ENCODE measurements at places on chromosomes 12 and 14.

GRCh38 chr12:131909752-131910219 is 15.4 kb downstream of the ULK1 start:
- no peak for DNase-seq

DNA sequence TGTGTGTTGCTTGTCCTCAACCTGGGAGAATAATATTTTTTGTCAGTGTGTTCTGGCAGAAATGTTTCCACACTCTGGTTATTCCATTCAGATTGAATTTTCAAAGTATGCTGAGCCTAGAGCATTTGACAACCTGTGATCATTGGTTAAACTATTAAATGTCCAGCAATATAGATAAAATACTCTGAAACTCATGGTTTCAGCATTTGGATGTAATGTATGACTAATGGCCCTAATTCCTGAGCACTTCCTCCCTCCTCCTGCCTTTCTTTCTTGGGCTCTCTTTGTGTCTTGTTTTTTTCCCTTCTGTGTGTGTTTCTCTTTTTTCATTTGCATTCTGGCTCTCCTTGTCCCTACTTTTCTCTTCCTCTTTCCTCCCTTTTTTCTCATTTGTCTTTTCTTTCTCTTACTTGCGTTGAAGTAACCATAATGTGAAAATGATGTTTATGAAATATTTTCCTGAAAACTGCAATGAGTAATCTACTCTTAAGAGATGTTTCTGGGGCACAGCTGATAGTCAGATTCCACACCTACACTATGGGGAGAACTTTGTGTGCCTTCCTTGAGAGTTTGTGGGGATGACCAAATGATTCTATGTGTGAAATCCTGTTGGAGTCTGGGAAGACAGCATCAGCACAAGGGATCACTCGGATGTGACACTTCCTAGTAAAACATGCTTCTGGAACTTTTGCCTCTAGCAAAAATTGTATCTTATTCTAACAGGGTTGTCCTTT is 74.6 kb downstream of the FRMD6 start:
- DNase-seq: no peak

- DNase-seq: peak; percentile 17
Measured at GRCh38 chr12:52121824-52122539, 42.5 kb downstream of the SMIM41 start.

DNA sequence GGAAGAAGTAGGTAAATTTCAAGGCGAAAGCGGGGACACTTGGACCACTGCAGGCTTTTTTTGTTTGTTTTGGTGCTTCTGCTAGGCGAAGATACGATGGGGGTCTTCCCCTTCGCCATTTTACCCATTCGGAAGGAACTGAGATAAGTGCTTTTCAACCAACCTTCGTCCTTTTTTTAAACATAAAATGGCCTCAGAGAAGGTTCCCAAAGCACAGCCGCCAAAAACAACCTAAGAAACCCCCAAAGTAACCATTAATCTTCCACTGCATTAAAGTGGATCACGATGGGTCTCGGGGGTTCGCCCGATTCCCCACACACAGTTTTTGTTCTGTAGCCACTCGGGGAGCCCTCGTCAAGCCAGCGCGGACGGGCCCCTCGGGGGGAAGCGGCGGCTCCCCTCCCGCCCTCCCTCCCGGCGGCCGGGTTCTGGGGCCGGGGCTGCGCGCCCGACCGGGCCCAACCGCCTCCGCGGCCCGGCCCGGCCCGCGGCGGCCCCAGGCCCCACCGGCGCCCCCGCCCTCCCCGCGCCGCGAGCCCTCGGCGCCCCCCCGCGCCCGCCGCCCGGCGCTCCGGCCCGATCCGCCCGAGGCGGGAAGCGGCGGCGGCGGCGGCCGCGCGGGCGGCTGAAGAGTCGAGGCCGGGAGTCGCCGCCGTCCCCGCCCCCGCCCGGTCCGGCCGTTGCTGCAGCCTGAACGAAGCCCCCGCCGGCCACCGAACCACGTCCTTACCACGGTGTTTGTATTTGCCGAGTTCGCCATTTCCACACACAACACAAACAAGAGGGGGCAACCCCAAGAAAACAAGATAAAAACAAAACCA is 790 bp downstream of the GTF2A1 start:
- DNase-seq: peak; percentile 44

- DNase-seq: no peak
Measured at GRCh38 chr12:46259713-46260112, 9.1 kb downstream of the SLC38A1 start.

- no peak for DNase-seq
Measured at GRCh38 chr14:84129941-84130340, 1400.0 kb upstream of the FLRT2 start.

DNA sequence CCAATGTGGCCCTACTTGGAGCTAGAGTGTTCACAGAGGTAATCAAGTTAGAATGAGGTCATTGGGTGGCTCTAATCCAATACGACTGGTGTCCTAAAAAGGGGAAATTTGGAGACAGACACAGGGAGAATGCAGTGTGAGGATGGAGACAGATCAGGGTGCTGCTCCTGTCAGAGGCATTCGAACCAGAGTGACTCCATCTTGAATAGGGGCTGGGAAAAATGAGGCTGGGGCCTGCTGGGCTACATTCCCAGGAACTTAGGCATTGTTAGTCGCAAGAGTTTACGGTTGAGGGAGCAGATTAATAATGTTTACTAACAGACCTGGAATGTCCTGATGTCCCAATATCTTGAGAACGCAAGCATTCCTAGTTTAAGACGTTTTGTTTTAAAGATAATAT is 20.2 kb downstream of the TNFAIP2 start:
- DNase-seq: no peak

GRCh38 chr12:53399896-53400295 is 19.9 kb downstream of the SP1 start:
- DNase-seq: no peak

DNA sequence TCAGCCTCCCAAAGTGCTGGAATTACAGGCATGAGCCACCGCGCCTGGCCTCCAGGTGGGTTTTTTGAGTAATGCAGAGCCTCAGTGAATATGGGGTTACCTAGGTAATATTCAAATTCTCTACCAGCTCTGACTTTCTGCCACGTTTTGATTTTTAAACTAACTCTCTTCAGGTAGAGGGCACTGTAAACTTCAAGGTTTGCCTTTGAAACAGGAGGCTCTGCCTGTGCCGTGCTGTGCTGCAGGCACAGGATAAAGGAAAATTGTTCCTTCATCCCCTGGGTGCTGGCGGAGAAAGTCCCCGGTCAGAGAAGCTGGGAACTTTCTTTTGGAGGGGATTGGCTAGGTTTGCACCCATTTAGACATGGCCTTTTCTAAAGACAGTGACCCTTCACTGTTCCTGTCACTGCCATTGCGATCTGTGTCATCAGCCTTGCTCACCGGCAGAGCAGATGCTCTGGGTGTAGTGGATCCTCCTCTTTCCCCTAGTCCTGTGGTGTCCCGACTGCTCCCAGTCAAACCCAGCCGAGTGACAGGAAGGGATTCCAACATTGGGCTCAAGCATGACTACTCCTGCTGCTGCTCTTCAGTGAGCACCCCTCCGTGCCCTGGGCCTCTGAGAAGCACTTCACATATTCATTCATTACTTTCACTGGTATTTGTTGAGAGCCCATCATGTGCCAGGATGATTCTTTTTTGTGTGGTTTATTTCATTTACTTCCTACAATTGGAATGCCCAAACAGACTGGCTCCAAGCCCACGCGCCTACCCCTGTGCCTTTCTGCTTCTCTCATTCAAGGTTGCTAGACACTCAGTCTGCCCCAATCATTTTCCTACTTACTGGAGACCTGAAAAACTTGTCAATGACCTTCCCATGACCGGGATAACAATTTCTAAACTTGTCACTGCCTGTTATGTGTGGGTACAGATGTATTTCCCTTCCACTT is 103.6 kb downstream of the TMEM30B start:
- no peak for DNase-seq

DNA sequence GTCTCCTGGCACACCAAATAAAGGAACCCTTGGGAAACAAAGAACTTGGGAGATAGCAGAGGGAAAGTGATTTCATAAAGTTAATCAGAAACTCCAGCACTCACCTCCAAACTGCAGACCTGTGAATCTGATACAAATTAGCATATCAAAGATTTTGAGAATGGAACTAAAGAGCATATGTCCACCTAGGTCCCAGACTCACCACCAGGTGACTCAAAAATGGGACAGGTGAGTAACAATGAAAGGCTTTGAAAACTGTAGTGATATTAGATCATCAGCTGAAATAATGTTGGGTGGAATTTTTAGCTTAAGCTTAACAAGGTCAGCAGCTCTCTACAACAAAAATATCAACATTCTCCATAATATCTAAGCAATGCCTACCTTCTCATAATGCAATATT is 214.8 kb downstream of the RERGL start:
- no peak for DNase-seq

- no peak for DNase-seq
Measured at GRCh38 chr14:95190857-95191256, 33.5 kb upstream of the DICER1 start.

GRCh38 chr14:66072190-66073084 is 413.7 kb upstream of the CCDC196 start:
- no peak for DNase-seq

DNA sequence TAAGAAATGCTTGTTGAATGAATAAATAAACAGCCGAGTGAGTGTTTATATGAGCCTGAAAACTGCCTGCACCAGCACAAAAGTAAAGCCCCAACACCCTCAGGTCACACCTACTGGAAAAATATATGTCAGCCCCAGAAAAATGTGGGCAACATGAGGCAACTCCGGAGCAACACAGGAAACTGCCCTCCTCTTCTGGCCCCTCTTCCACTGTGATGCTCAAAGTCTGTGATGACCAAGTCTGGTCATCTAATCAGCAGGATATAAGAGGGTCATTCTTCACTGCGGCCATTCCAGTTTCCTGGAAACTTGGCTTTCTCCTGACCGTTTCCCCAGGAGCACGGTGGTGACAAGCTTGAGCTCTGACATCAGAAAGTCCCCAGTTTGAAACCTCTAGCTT is 159.6 kb upstream of the PZP start:
- DNase-seq: no peak

DNA sequence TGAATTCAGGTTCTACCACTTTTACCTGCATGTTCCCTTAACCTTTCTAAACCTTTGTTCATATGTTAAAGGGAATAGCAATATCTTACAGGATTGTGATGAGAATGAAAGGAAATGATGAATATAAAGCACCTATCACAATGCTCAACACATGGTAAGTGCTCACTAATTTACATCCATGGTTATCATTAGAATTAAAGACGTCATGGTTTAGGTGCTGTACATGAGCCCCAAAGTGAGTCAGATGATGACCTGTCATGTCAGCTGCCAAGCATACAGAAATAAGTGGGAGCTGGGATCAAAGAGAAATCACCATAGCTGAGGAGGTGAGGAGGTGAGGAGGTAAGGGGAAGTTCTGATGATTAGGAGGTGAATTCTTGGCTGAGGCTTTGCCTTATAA is 135.9 kb upstream of the ATP2B1 start:
- no peak for DNase-seq

- no peak for DNase-seq
Measured at GRCh38 chr12:73677520-73678291, 859.9 kb upstream of the ATXN7L3B start.

DNA sequence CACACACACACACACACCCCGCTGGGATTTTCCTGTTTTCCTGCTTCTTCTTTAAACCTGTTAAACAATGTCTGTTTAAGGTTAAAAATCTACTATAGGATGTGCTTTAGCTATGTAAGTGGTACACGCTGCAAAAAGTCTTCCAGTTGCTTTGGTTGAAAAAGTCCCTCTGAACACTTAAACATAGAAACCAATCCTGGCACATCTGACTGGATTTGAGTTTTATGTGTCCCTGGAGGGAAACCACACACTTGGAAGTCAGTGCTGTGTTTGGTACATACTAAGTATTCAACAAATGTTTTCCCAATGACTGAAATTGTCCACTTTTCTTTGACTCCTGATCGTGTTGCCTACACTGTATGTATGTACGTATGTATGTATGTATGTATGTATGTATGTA is 22.0 kb downstream of the CFL2 start:
- DNase-seq: no peak

- DNase-seq: no peak
Measured at GRCh38 chr12:116338064-116338846, 60.8 kb upstream of the MED13L start.

- DNase-seq: no peak
Measured at GRCh38 chr14:20827326-20827725, 24.7 kb upstream of the RNASE1 start.

- no peak for DNase-seq
Measured at GRCh38 chr14:50822501-50823042, 8.4 kb downstream of the NIN start.

GRCh38 chr14:95918466-95918865 is 41.8 kb downstream of the TUNAR start:
- DNase-seq: no peak

- DNase-seq: no peak
Measured at GRCh38 chr12:47021298-47021697, 58.1 kb upstream of the PCED1B start.

DNA sequence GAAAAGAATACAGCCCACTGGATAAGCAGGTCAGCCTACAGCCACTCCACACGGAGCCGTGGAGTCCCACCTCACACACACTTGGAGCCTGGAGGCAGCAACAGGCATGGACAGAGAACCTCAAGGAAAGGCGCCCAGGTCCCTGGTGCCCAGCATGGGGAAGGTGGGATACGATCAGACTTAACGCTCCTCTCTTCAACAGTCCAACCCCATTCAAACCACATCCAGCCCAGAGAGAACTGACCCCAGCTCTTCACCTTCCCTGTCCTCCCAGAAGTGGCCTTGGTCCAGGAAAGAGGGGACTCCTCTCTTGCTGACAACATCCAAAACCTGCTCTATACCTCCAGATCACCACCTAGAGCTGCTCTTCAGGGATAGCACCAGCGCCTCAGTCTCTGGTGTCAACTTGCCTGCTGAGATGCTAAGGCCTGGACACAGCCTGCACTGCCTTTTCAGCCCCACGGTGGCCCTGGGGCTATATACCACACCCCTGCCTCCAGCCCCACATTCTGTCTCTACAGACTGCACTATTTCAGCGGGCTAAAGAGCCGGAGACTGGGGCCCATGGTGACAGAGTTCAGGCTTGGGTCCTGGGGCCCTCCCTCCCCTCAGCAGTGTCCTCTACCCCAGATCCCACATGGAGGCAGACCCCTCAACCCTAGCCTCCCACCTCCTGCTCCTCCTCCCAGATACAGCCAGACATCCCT is 7.0 kb downstream of the ADCY6 start:
- no peak for DNase-seq

DNA sequence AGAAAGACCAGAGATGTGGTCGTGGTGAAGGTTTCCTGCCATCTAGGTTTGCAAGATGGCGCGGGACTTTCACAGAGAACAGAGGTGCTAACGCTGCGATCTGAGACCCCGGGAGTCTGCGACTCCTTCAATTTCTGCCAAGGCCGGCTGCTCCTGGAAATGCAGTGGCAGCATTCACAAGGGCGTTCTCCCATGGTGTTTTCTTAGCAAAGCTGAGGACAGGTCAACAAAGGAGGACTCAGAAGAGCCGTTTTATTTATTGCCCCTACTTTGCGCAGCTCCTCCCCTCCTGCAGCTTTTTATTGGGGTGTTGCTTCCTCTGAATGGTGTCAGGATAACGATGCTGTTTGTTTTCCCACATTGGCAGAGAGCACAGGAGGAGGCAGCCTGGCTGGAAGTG is 86.3 kb downstream of the TMEM132C start:
- no peak for DNase-seq

All from activated gamma-delta T cell (primary cell).